ENCODE measurements at places on chromosomes 2 and 18.

- DNase-seq, result no peak
Observed at GRCh38 chr2:177169810-177170514, 42.6 kb upstream of the HNRNPA3 start.

- no peak for DNase-seq
Observed at GRCh38 chr2:109500910-109501309, 112.9 kb downstream of the SEPTIN10 start.

DNA sequence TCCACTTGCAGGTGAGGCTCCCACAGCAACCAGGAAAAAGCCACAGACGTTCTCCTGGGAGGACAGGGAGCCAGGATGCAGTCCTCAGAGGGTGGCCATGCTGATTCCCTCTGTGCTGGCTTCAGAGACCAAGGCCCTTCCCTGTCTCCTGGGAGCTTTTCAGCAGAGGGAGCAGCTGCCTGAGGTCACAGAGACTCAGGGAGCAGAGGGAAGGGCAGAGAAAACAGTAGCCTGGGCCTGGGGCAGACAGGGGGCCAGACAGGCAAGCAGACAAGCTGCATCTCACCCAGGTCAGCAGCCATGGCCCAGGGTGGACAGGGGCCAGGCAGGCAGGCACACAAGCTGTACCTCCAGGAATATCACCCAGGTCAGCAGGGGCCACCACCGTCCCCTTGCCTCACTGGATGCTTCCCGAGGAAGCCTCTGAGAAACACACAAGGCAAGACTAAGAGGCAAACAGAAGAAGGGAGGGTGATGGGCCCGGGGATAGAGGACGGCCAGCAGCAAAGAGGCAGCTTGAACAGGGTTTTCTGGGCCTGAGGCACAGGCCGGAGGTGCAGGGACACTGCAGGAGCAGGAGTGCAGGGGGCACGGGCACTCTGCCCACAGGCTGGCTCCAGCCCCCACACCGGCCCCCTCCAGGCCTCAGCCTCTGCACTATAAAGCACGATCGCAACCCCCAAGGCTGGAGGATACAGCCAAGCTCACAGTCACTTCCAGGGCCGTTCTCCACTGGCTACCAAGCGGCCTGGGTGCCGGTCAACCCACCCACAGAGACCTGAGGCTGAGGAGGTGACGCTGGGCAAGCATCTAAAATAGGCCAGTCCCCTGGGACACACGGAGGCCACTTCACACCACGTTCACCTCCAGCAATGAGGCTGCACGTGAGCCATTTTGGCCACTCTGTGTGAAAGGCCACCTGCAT is 6.1 kb downstream of the SLC66A2 start:
- DNase-seq, result no peak

DNA sequence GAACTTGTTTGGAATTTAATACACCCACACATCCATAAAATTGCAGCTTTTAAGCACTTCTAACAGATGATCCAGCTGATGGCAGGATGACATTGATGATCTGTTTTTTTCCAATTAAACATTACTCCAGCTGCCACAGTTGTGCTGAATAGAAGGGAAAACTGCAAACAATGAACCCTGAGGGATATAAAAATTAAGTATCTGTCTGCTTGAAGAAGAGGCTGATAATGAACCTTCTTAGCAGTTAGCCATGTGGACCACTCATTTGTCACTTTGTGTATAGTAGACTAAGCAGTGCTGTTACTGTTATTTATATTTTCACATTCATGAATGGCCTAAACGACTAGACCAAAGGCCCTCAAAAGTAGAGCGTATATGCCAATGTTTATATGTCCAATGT is 1201.0 kb upstream of the LRRTM1 start:
- no peak for DNase-seq

- DNase-seq, result no peak
Observed at GRCh38 chr2:176280156-176280555, 10.9 kb downstream of the MTX2 start.

DNA sequence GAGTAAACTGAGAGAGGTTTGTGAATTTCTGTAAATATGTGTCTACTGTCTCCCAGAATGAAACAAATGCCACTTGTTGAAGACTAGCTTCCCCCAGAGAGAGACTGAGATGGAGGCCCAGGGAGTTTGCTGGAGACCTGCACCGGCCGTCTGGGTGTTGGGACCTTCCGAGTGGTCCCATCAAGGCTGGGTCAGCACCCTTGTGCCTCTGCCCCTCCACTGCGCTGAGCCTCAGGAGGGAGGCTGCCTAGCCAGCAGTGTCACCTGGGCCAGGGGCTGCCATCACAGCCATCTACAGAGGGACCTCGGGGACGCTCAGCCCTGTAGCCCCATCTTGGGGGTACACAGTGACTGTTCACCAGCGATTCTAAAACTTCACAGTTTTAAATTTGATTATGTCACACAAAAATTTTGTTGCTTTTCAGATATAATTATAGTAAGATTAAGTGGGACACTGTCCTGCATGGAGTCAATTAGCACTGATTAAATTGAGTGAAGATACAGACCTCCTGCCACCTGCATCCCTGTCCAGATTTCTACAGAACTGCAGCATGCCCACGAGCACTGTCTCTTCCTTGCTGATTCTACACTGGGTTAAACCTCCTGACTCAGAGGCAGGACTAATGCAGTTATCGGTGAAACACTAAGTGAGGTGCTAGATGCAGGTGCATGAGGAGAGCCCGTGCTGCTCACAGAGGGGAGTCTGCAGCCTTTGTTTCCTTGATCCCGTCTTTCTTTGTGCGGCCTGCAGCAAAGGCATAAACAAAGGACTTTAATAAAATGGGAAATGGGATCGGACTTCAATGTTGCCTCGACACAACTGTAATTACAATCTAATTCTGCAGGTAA is 50.5 kb downstream of the TMEM18 start:
- DNase-seq, result no peak

DNA sequence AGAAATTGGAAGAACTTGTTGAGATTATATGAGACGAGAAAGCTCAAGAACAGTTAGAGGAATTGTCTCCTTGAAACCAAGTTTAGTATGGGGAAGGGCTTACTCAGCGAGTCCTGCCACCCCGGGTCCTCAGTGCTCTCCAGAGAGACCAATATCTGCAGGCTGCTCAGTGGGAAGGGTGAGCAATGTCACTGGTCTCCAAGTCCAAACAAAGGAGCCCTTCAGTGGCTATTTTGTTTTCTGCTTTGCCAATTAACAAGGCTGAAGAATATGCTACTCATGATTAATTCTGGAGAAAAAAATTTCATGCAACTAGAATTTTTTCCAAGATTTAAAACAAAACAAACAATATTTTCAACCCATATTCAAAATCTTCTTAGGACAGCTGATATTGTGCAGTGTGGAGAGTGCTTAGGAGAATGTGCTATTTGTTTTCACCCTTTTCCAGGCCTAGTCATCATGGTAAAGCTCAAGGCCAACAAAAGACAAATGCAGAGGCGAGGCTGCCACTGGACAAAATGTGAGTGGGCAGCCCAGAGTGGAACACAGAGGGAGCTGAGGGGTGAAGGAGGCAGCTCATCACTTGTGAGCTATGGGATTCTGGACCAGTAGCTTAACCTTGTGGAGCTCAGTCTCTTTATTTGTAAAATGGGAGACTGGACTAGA is 83.8 kb upstream of the TMEM17 start:
- no peak for DNase-seq

DNA sequence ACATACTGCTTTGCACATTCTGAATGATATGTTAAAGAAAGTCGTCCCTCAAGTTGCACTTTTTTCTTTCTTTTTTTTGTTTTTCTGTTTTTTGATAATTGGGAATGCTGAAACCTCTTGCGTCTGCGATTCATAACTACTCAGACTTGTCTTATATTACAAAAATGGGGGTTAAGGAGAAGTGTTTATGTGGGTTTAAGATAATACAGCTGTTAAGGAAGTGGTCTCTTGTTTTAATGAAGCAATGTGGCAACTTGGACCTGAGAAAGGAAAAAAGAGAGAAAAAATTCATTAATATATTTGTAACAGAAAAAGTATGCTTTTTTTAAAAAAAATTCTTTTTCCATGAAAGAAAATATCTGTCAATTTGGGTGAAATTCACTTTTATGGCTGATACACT is 268.5 kb upstream of the CCDC68 start:
- no peak for DNase-seq

All from hematopoietic multipotent progenitor cell treated with erythropoietin and hydrocortisone succinate and interleukin-3 and kit ligand, for 15 days (in vitro differentiated cells).